Stimulated activated CD8-positive, alpha-beta memory T cell treated with anti-CD3 and anti-CD28 coated beads, Interleukin-15, amount 100 ng/mL, for 48 hours (primary cell): ENCODE measurements at places on chromosomes 6 and 20.

GRCh38 chr20:32506721-32507120 lies 78.4 kb downstream of the NOL4L start:
- DNase-seq: no peak

GRCh38 chr20:51064137-51064536 lies 41.2 kb upstream of the KCNG1 start:
- DNase-seq: no peak

DNA sequence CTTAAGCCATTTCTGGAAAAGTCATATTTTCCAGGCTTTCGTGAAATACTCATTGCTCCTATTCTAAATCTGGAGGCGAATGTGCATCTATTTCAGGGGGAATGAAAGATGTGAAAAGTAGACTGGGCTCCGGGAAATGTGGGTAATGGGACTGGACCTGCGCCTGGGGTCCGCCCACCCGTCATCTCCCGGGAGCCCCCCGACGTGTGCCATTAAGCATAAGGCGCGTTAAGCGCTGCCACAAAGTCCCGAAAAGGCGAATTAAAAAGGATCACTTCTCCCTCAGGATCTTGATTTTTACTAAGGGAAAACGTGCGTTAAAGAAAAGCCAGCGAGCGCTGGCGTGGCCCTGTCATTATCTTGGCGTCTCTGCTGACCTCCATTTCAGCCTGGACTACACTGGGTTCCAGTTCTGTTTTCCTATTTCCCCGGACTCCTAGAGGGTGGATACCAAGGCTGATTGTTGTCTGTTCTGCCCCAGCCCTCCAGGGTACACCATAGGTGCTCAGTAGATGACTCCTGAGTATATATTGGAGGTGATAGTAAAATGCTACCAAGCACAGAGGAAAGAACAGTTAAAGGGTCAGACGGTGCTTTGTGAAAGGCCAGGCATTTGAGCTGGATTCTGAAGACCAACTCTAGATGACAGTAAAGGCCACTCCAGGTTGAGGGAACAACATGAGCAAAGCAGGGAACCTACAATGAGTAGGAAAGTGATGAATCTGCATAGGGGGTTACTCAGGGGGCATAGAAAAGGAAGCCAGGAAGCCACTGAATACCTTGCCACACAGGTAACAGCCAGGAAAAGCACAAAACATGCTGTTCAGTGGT lies 89.2 kb upstream of the ARID1B start:
- no peak for DNase-seq

DNA sequence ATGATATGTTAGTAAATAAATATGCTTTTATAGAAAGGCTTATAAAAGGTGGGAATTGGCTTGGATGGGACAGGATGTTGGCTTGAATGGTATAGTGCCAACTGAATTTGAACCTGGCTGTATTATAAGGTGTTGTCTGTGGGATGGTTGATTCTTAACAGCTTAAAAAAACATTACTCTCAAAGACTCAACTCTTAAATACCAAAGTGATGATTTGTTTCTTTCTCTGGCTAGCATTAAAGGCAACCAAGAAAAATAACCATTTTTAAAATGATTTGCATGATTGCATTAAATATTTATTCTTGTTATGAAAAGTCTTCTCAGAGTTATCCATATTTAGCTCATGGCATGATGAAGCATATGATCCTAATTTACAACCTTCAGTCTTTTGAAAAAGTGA lies 216.2 kb downstream of the RIMS1 start:
- no peak for DNase-seq

DNA sequence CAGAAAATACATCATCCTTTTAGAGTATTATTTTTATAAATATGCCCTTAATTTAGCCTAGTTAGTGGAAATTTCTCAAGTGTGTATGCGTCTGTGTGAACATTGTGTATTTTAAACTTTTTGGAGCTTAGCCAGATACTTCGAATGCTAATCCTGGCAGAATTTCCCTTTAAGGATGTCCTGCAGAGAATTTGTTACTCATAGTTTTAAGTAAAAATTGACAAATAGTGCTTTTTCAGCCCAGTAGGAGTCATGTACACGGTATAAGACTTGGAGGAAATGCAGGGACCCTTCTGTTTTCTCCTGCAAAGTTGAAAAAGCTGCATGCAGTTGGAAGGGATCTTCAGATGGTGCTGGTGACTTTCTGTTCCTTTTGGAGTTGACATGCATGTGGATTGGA lies at the start of gene FHL5:
FHL5 (plus strand) TSS at position 243 of the 400 bp plus-strand sequence. CDS start 40,486 bp downstream, outside the sequence.
- no peak for DNase-seq

DNA sequence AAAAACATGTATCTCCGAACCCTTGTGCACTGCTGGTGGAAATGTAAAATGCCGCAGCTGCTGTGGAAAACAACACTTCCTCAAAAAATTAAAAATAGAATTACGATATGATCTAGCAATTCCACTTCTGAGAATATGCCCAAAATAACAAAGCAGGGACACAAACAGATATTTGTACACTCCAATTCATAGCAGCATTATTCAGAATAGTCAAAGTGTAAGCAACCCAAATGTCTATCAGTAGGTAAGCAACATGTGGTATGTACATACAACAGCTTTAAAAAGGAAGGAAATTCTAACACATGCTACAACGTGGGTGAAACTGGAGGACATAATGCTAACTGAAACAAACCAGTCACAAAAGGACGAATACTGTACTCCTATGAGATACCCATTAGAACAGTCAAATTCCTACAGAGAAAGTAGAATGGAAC lies 5.7 kb upstream of the RAB5IF start:
- DNase-seq: no peak

DNA sequence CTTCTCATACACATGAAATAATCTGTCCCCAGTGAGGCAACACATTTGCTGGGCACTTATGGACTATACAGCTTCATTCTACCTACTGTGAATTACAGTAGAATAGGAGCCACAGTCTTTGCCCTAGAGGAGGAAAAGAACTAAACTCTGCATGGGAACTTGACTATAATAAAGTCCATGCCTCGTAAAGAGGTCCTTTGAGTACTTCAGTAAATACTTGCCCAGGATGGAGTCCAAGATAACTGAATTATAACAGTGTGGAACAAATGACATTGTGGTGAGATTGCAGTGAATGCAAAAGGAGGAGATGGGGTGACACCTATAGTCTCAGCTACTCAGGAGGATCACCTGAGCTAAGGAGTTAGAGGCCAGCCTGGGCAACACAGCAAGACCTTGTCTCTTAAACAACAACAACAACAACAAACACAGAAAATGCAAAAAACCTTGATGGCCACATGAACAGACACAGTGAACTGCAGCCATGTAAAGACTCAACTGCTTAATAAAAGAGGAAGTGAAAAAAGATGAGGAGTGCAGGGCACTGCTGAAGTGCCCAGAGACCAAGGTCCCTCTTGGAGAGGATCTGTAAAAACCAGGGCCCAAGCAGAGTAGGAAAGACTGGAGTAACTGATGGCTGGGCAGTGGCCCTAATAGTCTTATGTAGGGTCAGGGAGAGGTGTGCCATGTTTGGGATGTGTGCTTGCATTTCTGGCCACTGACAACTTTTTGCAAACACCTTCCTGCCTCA lies 3.7 kb downstream of the MRPS18A start:
- no peak for DNase-seq

GRCh38 chr20:5146099-5146668 lies 19.4 kb downstream of the CDS2 start:
- no peak for DNase-seq

- no peak for DNase-seq
These were observed 321.1 kb upstream of the SULF2 start for GRCh38 chr20:48106428-48106827.

- no peak for DNase-seq
These were observed 46.7 kb downstream of the NOX3 start for GRCh38 chr6:155408981-155409380.

DNA sequence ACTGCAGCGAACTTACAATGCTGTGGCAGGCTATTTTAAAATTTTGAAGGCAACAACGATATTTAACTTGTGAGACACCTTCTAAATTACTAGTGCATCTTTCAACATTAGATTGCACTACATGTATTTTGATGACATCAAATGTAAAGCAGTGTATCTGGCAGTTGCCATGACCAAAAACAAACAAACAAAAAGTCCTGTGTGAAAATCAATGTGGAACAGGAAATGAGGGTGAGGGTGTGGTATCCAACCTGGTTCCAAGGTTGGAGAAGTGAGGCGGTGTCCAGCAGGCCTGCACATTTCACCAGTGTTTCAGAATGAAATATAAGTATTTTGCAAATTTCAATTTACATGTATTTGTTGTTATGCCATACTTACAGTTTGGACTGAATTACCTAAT lies 112.0 kb downstream of the LAMP5 start:
- DNase-seq: no peak

DNA sequence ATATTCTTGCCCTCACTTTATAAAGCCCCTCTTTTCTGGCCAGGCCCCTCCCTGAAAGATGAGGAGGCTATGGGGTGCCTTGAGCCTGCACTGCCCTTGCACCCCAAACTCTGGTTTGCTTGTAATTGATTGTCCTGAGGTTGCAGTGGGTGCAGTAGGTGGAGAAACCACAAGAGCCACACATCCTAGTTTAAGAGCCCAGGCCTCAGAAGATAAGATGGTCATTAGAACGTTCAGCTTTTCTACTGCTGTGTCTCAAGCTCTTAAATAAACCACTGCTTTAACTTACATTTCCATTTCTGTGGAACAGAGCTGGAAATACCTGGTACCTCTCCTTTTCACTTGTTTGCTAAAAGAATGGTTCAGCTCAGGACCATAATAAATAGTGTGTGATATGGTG lies 9.0 kb downstream of the MRAP2 start:
- DNase-seq: no peak

DNA sequence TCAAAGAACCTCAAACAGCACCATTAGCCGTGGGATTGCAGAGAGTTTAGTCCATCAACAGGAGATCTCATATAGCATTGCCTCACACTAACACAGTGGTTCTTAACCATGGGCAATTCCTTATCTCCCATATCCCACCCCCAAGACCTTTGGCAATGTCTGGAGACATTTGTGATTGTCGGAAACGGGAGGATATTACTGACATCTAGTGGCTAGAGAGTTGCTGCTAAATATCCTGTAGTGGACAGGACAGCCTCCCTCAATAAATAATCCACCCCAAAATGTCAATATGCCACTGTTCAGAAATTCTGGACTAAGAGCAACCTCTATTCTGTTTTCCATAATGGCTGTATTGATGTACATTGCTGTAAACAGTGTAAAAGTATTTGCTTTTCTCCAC lies 210.1 kb upstream of the CCN2 start:
- DNase-seq: no peak

GRCh38 chr20:25083773-25084625 lies 2.1 kb upstream of the VSX1 start:
- no peak for DNase-seq

DNA sequence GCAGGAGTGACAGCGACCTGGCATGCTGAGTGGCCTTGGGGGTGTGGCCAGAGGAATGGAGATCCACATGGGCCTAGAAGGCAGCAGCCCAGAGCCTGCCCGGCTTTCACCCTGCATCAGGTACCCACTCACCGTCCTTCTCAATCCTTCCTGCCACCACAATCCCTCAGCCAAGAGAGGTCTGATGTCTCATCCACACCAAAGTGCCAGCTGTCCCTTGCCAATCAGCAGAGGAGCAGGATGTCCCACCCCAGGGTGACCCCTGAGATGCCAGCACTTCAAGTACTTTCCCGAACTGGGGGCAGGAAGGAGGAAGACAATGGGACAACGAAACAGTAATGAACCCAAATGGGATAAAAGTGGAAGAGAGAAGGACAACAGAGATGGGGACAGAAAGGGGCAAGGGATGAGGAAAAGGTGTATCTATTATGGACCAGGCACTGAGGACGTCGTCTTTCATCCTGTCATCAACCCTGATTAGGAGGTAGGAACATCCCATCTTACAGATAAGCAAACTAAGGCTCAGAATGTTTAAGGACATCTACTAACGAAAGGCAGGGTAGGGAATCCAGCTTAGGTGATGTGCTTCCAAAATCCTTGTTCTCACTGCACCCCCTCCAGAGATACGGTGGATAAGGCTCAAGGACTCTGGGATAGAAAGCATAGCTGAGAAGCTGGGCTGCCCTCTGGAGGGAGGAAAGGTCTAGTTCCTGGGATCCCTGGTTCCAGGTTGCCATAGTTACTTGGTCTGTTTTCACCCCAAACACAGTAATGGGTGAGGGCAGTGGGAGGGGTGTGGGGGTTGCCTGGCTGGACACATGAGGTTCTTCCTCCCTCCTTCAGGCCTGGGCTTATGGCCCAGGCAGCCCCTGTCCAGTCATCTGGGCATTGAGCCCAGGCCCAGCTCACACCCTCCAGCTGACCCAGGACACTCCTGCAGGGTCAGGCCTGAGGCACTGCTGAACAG lies 4.5 kb upstream of the TNXB start:
- no peak for DNase-seq

- no peak for DNase-seq
These were observed 693.6 kb downstream of the QKI start for GRCh38 chr6:164108092-164108491.

- no peak for DNase-seq
These were observed 5.5 kb downstream of the CST7 start for GRCh38 chr20:24954566-24954965.

DNA sequence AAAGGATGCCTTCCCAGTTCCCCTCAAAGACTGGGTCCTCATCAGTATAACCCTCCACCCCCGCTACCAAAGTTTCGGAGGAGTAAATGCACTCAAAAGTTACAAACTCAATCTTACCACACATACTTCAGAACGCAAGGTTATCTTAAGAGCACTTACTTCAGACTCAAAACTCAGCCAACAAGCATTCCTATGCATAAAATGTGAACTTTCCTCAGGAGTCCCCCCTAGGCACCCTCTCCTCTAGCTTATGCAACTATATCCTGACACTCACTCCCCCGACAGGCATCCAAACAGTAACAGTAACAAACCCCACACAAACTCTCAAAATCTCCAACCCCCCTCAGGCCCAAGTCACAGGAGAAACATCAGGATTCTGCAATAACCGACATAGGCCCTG lies 11.1 kb upstream of the ADTRP start:
- no peak for DNase-seq

DNA sequence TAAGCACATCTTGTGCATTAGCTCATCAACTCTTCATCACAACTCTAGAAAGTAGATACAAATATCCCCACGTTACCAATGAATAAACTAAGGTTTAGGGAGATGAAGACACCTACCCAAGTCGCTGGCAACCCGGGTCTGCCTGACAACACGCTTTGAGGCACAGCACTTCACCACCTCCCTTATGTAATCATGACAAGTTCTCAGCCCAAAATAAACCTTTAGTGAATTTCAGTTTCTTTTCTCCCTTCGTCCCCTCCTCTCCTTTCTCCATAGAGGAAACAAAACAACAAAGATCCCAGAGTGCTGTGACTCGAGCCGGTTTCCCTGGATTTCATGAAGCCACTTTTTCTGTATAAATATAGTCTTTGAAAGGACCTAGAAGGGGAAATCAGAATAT lies 105.4 kb downstream of the MAFB start:
- DNase-seq: no peak

- no peak for DNase-seq
These were observed 2.1 kb downstream of the HNF4A start for GRCh38 chr20:44357555-44358125.

- no peak for DNase-seq
These were observed 21.6 kb upstream of the GJA1 start for GRCh38 chr6:121413879-121414278.

- no peak for DNase-seq
These were observed 36.5 kb upstream of the OVOL2 start for GRCh38 chr20:18094191-18094590.
